Testis (tissue), 5 donors: ENCODE measurements at places on chromosomes 4 and X.

- DNase-seq, result no peak
Observed at GRCh38 chrX:16042980-16043379, 80.4 kb upstream of the GRPR start.

DNA sequence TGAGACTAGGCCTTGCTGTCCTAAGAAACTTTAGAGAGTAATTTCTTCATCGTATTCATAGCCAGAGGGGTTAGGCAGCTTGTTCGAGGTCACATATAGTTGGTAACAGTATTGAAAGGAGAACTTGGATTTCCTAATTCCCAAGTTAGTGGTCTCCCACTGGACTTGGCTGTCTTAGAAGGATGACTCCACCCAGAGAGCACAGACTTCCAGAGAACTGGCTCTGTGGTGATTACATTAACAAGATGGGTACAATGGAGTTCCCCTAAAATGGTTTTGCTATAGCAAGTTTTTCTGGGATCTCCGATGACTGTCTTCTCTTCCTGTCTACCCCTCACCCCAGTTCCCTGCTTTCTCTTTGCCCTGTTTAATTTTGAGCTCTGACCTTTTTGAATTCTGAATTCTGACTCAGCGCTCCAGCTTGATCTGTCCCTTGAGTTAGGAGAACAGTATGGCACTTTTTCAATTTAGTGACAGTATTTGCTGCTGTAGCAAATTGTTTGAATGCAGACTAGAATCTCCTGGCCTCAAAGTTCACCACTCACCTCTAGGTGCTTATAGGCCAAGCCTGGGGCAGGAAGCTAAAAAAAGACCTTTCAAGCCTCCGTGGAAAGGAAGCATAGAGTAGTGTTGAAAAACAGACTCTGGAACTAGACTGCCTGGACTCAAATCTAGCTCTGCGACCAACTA is 6.9 kb downstream of the MSN start:
- no peak for DNase-seq

GRCh38 chr4:32423267-32423666 is 1703.1 kb downstream of the PCDH7 start:
- DNase-seq, result no peak

- no peak for DNase-seq
Observed at GRCh38 chrX:112071132-112071531, 11.4 kb downstream of the TRPC5 start.

DNA sequence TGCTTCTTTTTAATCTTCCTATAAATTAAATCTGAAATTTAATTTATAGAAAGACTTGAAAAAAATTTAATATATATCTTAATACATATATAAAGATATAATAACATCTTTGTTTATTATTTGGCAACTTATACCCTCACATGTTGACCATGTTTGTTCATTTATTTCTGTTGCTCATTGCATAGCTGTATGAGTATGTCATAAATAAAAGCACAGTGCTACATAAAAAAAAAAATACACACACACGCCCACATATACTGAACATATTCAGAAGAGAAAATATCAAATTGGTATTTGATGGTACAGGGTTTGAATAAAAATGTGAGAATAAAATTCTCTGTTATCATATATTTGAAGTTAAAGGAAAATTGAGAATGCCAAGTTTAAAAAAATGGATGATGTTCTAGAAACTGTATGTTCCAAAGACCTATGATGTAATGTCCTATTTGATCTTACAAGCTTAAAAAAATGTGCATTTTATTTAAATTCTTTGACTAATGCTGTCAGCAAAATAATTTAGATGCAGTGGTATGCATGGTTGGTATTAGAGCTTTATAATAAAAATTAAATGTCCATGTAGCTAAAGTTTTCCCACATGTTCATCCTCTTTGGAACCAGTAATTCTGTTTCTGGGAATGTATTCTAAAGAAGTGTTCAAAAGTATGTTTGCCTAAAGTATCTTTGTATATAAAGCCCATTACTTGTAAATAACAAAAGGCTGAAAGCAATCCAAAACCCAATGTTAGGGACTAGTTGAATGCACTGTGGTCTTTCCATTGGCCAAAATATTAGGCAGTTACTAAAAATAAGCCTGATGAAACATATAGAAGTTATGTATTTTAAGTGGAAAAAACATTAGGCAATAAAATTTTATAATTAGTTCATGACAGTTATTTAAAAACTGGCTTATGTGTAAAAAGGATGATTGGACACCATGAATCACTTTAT is 12.9 kb downstream of the TMEM184C start:
- no peak for DNase-seq

- no peak for DNase-seq
Observed at GRCh38 chr4:102439812-102440211, 61.3 kb upstream of the NFKB1 start.

DNA sequence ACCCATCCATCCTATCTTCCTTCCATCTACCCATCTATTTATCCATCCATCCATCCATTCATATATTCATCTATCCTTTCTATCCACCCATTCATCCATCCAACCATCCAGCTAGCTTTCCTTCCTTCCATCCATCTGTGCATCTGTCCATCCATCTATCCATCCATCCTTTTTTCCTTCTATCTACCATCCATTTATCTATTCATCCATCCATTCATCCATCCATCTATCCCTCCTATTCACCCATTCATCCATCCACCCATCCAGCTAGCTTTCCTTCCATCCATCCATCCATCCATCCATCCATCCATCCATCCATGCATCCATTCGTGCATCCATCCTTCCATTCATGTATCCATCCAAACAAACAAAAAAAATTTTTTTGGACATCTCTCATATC is 118.8 kb downstream of the PSAPL1 start:
- no peak for DNase-seq

GRCh38 chrX:52424656-52425055 is 55.8 kb downstream of the XAGE2 start:
- DNase-seq, result no peak

DNA sequence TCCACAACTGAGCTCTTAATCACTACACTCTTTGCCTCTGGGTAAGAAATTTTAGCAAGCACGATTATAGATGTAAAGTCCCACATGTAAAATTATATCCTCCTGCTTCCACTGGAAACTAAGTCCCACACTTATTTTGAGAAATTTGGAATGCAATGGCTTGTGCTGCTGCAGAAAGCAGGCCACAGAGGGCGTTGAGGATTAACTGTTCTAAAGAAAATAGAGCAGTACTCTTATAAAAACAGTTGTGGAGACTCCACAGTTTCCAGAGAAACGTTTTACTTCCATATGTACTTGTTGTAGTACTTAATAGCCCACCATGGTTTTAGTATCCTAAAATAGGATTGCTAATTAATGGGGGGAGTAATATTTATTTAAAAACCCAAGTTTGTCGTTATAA is 1.7 kb upstream of the CENPC start:
- DNase-seq, result no peak

GRCh38 chr4:112099701-112100297 is 45.5 kb upstream of the FAM241A start:
- DNase-seq, result no peak

GRCh38 chr4:93317561-93317960 is 511.0 kb upstream of the ATOH1 start:
- no peak for DNase-seq

DNA sequence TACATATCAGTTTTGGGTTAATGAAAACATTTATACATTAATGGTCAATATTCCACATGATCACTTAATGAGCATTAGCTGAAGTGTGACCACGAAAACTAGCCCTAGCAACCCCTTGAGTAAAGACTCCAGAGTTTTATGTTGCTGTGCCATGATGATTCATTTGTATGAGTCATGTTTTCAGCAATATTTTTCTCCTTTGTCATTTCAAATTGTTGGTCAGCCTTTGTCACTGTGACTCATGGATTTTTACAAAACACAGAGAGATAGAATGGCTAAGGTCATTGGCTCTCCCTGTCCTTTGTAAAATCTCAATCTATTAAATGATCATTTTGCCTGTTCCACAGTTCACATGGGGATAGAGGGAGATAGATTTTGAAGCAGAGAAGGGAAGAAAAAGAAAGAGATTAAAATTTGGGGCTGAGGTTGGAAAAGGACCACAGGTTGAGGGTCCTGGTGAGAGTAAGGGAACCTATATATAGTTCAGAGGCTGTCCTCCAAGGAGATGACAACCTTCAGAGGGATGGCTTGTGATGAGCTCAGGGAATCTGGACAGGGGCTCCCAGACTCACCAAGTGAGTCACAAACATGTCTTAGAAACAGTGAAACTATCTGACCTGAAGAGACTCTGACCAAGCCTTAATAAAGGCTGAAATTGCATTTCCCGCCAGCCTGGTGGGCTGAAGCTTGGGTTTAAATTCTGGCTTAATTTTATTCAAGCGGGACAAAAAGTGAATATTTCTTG is 25.6 kb downstream of the NR0B1 start:
- no peak for DNase-seq

DNA sequence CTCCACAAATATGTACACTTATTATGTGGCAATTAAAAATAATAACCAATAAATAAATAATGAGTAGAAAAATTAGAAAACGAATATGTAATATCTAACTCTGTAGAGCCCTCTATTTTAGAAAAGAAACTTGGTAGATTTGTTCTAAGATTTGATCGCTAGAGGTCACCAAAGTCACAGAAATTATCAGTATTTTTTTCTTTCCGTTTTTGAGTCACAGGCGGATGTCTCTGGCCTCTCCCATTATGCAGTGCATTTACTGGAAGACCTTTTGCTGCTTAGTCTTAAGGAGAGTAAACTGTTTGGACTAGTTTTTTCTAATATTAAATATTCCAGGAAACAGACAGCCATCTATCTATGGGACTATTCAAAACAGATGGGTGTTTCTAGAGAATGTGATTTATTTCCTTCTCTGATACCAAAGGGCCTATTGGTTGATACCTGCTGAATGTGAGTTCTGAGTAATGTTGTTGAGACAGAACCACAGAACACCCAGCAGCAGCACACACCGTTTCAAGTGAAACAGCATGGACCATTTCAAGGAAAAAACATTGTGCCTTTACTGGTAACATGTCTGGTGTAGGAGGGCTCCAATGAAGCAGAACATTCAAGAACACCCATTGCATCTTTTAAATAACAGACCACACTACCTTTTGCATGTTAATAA is 34.0 kb upstream of the GYPA start:
- DNase-seq, result no peak

- no peak for DNase-seq
Observed at GRCh38 chr4:6348408-6348807, 78.8 kb downstream of the WFS1 start.

- DNase-seq, result no peak
Observed at GRCh38 chr4:26893491-26893890, 32.9 kb downstream of the STIM2 start.
